Dermis blood vessel endothelial cell (primary cell): ENCODE measurements at places on chromosomes 13 and 19.
A peak's percentile ranks its signal among the peaks of the same experiment; 100 is the strongest.

DNA sequence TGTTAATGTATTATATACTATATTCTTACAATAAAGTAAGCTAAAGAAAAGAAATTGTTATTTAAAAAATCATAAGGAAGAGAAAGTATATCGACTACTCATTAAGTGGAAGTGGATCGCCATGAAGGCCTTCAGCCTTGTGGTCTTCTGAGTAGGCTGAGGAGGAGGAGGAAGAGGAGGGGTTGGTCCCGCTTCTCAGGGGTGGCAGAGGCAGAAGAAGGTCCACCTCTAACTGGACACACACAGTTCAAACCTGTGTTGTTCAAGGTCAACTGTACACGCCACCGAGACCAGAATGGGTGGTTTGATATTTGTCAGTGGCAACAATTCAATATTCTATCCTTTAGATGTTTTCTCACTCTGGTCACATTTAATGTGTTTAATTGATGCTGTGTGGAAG, 67.2 kb downstream of the ALOX5AP start:
- DNase-seq, result no peak

- DNase-seq, result no peak
These were observed 23.2 kb downstream of the SUGP1 start for GRCh38 chr19:19296953-19297689.

DNA sequence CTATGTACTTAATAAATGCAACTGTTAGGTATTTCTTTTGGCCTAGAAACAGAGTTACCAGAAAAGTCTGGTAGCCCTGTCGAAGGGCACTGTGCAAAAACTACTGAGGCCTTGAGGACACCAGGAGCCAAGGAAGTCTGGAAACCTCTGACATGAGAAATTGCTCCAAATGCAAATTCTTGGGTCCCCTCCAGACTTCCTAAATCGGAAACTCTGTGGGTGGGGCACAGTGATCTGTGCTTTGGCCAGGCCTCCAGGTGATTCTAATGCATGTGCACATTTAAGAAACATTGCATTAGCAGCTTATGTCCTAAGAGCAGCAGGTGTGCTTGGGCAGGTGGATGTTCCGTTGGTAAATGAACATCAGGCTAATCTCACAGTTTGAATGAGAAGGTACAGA, 50.0 kb downstream of the STARD13 start:
- no peak for DNase-seq

- no peak for DNase-seq
These were observed 888.5 kb downstream of the UQCRFS1 start for GRCh38 chr19:28324275-28325060.

GRCh38 chr13:81021284-81021840, 680.4 kb upstream of the SPRY2 start:
- no peak for DNase-seq

GRCh38 chr19:18772620-18773587, 18.2 kb downstream of the COMP start:
- DNase-seq, result no peak

DNA sequence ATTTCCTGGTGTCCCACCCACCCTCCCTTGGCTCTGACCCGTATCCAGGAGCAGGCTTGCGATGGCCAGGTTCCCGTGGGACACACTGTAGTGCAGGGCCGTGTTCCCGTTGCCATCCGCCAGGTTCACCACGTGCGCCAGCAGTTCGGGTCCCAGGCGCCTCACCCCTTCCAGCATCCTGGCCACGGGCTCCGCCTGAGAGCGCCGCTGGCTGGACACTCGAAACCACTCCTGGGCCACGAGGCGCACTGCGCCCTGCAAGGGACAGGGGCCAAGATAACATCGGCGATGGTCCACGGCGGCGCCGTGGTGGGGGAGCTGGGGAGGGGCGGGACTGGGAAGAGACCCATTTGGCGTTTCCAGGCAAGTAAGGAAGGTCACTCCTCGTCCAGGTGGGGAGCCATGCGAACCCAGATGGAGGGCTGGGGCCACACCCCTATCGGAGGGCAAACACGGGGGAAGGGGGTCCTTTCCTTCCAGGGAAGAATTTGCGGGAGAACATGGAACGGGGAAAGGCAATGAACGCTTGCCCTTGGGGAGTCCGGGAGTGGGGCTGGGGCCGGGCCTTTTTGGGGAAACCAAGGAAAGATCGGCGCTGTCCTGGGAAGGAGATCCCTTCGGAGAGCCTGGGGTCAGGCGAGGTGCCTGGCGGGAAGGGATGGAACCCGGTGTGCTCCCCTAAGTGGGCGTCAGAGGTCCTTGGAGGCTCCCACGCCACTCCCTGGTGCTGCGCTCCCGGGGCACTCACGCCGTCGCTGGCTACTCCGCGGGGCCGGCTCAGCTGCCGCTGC, 9.9 kb downstream of the KANK3 start:
- DNase-seq, result no peak

- DNase-seq, result no peak
These were observed 1.7 kb downstream of the COMP start for GRCh38 chr19:18789422-18789869.

DNA sequence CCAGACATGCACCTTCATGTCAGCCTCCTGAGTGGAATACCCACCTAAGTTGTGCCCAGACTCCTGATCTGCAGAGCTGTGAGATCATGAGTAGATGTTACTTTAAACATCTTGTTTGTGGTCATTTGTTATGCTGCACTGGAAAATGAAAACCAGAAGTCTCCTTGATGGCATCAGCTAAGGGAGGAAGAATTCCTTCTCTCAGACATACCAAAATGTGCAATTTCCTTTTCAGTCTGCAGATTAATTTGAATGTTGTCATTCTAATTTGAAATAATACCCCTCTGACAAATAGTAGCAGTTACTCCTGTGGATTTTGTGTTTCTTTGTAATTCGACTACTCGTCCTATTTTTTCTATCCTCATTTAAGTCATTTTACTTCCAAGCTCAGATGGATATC, 59.3 kb downstream of the ITGBL1 start:
- no peak for DNase-seq

DNA sequence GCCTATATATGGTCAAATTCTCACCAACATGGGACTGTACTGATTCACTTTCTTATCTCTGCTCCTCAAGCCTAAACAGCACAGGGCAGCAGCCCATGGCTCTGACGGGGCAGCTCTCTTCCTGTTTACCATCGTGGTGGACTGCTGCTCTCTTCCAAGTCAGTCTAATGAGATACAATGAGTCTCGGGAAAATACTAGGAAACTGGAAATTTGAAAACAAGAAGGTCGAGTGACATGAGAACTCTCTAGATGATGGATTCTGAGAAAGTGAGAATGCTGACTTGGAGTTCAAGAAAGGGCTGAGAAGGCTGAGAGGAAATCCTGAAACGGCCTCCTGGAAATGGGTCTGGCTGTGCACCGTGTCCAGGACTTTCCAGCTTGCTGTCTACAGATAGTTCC, 122.8 kb upstream of the ARGLU1 start:
- DNase-seq, result peak; percentile 29
